ENCODE measurements at places on chromosomes 5 and 9. TPM values are rescaled to one million over a fixed set of nuclear protein-coding genes. Genes with fewer than 3 reads are reported as not detected.

SPINK13 gene
- total RNA-seq: not detected

PITX1 gene
- total RNA-seq: not detected

SLC6A19 gene
- not detected for total RNA-seq

DNA sequence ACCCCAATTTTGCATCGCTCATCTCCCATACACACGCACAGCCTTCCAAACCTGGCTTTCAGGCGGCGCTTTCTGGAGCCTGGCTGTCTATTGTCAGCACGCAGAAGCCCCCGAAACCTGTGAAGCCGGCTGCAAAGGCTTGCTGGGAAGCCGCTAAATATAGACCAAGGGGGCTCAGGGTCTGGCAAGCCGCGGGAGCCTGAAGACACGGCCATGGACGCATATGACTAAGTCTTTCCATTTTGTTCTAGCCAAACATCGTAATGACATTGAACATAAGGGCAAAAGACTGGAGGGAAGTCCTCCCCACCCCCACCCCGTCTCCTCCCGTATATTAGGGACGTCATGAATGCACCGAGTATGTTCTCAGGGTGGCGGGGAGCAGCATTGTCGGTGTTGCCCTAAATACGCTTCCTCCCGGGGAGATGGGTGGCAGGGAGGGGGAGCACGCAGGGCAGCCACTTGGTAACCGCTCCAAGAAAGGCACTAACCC, 1.1 kb downstream of the CTNND2 start:
- no peak overlapping the region for H3K27ac ChIP-seq
- H3K4me3 ChIP-seq: no peak overlapping the region
- H3K36me3 ChIP-seq: no peaks in the 10 kb centered on the region
- no peaks in the 10 kb centered on the region for H3K4me1 ChIP-seq
- no peak for DNase-seq

- no peak overlapping the region for H3K27ac ChIP-seq
- H3K27me3 ChIP-seq: peaks cover 52% of the 10 kb centered on the region
- no peaks in the 10 kb centered on the region for H3K4me1 ChIP-seq
- no peaks in the 10 kb centered on the region for H3K36me3 ChIP-seq
- no peak for DNase-seq
- no peak overlapping the region for H3K4me3 ChIP-seq
These were observed 18.9 kb upstream of the VLDLR start for GRCh38 chr9:2602704-2603116.

- H3K4me3 ChIP-seq: no peak overlapping the region
- H3K4me1 ChIP-seq: peaks cover 17% of the 10 kb centered on the region
- H3K27ac ChIP-seq: no peak overlapping the region
- H3K27me3 ChIP-seq: no peaks in the 10 kb centered on the region
- H3K36me3 ChIP-seq: no peaks in the 10 kb centered on the region
These were observed 33.9 kb downstream of the GNAQ start for GRCh38 chr9:77997611-77998284.

SLC25A2 gene
- 2.2 TPM for total RNA-seq

DNA sequence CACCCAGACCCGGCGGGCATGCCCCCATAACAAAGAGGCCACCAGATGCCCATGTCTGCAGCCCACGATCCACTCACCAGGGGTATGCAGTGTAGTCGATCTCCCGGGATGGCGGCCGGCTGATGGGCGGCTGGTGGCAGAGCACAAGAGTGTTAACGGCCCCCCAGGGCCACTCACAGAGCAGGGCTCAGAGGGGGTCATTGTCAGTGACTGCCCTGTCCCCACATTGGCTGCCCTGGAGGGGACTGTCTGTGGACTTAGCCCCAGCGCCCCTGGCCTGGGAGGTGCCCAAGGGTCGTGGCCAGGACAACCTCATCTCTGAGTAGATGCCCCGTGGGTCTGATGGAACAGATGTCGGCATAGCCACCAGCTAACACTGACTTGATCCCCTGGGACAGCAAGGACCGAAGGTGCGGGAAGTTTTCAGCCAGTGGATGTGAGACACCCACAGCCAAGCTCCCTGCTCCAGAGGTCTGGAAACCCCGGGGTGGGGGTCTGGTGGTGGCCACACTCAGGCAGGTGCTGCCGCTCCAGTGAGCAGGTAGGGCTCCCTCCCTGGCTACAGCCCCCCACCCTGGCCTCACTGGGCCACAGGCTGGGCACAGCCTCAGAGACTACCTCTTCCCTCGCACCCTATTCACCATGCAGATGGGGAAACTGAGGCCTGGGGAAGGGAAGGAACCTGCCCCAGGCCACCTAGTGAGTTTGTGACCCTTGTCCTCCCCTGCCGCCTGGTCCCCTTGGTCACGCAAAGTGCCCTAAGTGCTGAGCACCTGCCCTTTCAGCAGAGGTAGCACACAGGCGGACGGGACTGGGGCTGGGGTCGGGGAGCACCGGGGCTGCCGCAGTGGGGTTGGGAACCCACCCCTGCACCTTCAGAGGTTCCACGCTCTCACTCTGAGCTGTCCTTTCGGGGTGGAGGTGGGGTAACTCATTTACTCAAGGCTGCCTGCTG, 38.1 kb upstream of the SARDH start:
- no peaks in the 10 kb centered on the region for H3K27me3 ChIP-seq

ECSCR gene
- total RNA-seq: not detected

DNA sequence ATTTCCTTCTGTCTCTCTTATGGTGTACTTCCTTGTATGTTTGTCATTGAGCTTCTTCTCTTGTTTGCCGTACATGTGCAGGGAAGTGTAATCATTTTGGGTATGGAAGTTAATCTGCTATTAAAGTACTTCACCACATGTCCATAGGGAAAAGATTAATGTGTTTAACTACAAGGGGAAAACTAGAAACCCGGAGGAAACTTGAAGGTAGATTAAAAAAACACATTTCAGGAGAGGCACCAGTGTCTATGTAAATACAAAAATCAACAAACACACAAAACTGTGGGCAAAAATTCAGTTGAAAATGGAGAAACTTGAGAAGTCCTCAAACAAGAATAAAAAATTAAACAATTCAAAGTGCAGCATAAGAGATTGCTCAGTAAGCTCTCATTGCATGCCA, 166.4 kb downstream of the PBX3 start:
- no peaks in the 10 kb centered on the region for H3K36me3 ChIP-seq
- no peaks in the 10 kb centered on the region for H3K4me1 ChIP-seq

DNA sequence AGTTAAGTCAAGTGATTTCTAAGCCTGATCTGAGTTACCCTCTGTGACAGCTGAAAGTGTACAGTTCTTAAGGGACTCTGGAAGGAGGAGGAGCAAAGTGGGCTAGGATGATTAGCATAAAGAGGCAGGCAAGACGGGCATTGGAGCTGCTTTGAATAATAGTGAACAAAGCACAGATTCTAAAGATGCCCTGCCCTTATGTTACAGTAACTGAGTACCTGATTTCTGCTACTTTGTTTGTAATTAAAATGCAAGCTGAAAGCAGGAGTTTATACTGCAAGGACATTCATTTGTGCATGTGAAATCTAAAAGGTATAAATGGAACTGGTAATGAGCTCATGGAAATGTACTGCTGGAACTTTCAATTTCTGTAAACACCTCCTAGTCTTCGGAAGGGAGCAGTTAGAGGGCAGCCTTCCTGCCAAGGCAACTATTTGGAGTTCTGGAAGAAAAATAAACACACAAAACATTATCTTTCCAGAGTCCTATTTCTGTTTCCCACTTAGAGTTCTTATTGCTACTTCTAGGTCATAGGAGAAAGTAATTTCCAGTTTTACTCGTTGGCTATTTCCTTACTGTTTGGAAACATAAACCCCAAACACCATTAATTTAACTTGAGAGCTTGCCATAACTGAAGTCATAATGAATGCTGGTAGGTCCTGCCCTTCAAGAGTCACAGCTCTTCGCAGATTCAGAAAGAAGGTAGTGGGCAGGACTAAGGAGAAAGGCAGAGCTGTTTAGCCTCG, at the start of gene RANBP3L:
Gene RANBP3L, minus strand, starts transcription at position 45 of the 746 bp plus-strand sequence. CDS start 486 bp downstream, outside the sequence.
- H3K4me3 ChIP-seq: no peak within 1 kb of the TSS
- H3K27me3 ChIP-seq: peaks cover 15% of the 10 kb centered on the region
- H3K36me3 ChIP-seq: no peaks in the 10 kb centered on the region

- no peak overlapping the region for H3K27ac ChIP-seq
- H3K4me1 ChIP-seq: no peaks in the 10 kb centered on the region
- DNase-seq: no peak
- peak overlapping the region; percentile 57 for H3K4me3 ChIP-seq
- H3K27me3 ChIP-seq: no peaks in the 10 kb centered on the region
These were observed 318.3 kb upstream of the ITGA1 start for GRCh38 chr5:52469420-52469819.

CNTNAP3 gene
- not detected for total RNA-seq

SLC31A2 gene
- 4.8 TPM for total RNA-seq

GDNF gene
- not detected for total RNA-seq

ASS1 gene
- total RNA-seq: not detected

GRCh38 chr9:129627556-129628440, 1.8 kb downstream of the NTMT1 start:
- H3K4me1 ChIP-seq: peaks cover 58% of the 10 kb centered on the region
- H3K36me3 ChIP-seq: no peaks in the 10 kb centered on the region
- no peak for DNase-seq
- H3K27me3 ChIP-seq: peaks cover 6% of the 10 kb centered on the region
- H3K4me3 ChIP-seq: peak overlapping the region; percentile 92
- H3K27ac ChIP-seq: peak overlapping the region; percentile 80

GRCh38 chr5:96968614-96969013, 32.7 kb downstream of the LNPEP start:
- peaks cover 75% of the 10 kb centered on the region for H3K4me1 ChIP-seq
- no peak overlapping the region for H3K4me3 ChIP-seq
- no peaks in the 10 kb centered on the region for H3K27me3 ChIP-seq
- no peaks in the 10 kb centered on the region for H3K36me3 ChIP-seq

C5orf46 gene
- total RNA-seq: not detected

- no peak overlapping the region for H3K27ac ChIP-seq
- peaks cover 2% of the 10 kb centered on the region for H3K4me1 ChIP-seq
- no peak overlapping the region for H3K4me3 ChIP-seq
- no peaks in the 10 kb centered on the region for H3K27me3 ChIP-seq
- DNase-seq: no peak
These were observed 48.1 kb downstream of the G3BP1 start for GRCh38 chr5:151819830-151820229.

- no peak for DNase-seq
- H3K36me3 ChIP-seq: no peaks in the 10 kb centered on the region
These were observed 205.4 kb downstream of the SNX18 start for GRCh38 chr5:54722846-54723433.

- no peak overlapping the region for H3K27ac ChIP-seq
- no peaks in the 10 kb centered on the region for H3K27me3 ChIP-seq
- H3K36me3 ChIP-seq: no peaks in the 10 kb centered on the region
- H3K4me3 ChIP-seq: no peak overlapping the region
- no peak for DNase-seq
These were observed 606.5 kb upstream of the ADAMTS16 start for GRCh38 chr5:4533457-4534105.

All from natural killer cell treated with Interleukin-12 subunit alpha and Interleukin-12 subunit beta and Interleukin-15 and Interleukin-18, amount 100 ng/mL, for 72 hours (primary cell).